PC-3 (cell line): ENCODE measurements at places on chromosomes 3 and 15.

- peak; percentile 80 for DNase-seq
Observed at GRCh38 chr3:149042789-149043386, 43.4 kb downstream of the HLTF start.

DNA sequence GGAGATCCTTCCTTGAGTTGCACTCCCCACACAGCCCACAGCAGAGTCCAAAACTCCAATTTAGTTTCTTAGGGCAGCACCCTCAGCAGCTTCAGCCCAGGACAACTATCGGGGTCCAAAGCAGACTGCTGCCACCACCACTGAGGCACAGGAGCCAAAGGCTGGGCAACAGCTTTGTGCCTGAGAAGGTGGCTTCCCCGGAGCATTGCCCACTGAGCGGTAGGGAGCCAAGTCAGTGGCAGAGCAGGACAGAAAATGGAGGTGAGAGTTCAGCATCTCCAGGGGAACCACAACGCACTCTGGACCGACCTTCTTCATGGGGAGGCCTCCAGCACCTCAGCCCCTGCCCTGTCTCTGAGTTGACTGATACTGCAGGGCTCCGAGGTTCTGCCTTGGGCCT is 43.4 kb downstream of the CDAN1 start:
- DNase-seq: no peak

- peak; percentile 77 for DNase-seq
Observed at GRCh38 chr3:159032311-159032710, 230.5 kb downstream of the MFSD1 start.

GRCh38 chr15:57570994-57571393 is 20.7 kb upstream of the MYZAP start:
- peak; percentile 84 for DNase-seq

- DNase-seq: no peak
Observed at GRCh38 chr3:12561397-12561796, 4.5 kb downstream of the MKRN2 start.

GRCh38 chr3:153232851-153233271 is 70.8 kb downstream of the RAP2B start:
- DNase-seq: peak; percentile 77

GRCh38 chr3:9024341-9024740 is 61.1 kb upstream of the RAD18 start:
- DNase-seq: no peak

DNA sequence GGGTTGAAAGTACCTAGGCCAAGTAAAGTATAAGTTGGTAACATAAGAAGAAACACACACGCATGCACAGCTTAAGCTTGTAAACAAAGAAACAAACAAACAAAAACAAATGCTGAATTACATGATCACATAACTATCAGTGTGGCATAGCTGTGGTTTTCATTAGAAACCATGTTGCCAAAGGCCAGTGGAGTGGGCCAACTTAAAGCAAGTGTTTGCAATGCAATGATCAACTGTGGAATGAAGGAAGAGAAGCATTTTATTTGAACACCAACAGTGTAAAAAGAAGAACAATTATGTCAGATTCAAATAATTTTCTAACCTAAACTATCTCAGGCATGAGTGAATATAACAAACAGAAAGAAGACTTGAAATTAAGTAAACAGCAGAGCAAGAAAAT is 199.4 kb upstream of the STRIT1 start:
- no peak for DNase-seq

DNA sequence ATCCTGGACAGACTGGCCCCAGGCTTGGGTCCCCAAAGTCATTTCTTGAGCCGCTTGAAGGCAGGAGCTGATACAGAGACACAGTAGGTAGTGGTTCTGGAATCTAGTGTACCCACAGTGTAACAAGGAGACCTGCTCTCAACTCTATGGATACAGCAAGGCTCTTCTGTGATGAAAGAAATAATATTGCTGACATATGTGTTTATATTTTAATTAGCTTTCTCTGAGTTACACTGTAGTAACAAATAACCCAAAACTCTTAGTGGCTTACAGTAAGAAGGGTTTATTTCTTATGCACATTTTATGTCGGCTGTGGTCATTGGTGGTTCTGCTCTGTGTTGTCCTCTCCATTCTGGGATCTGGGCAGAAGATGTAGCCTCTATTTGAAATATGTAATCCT is 45.5 kb downstream of the CHST14 start:
- DNase-seq: no peak

DNA sequence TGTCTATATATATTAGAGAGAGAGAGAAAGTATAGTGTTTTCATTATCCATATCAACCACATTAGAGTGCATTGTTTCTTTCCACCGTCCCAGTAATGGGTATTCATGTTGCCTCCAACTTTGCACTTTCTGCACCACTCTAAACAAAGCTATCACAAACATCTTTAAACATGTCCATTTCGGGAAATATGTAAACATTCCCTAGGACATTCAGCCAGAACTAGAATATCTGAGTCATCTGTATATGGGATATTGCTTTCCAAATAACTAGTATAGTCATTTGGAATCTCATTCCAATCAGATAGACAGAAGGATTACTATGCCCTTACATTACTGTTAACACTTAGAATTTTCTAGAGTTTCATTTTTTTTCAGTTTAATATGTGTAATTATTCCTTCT is 914.9 kb upstream of the EPHA6 start:
- peak; percentile 48 for DNase-seq

- DNase-seq: no peak
Observed at GRCh38 chr3:38532529-38532928, 36.4 kb downstream of the EXOG start.

DNA sequence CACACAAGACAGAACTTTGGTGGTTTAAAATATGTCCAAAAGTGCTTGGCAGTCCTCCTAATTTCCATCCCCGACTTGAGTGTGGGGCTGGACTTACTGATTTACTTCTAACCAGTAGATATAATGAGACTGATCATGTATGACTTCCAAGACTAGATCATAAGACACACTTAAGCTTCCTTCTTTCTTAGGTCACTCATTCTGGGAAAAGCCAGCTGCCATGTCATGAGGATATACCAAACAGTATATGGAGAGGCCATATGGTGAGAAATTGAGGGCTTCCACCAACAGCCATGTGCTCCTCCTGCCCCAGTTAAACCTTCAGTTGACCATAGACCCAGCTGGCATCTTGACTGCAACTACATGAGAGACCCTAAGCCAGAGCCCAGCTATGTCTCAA is 282.8 kb upstream of the PROK2 start:
- DNase-seq: no peak

DNA sequence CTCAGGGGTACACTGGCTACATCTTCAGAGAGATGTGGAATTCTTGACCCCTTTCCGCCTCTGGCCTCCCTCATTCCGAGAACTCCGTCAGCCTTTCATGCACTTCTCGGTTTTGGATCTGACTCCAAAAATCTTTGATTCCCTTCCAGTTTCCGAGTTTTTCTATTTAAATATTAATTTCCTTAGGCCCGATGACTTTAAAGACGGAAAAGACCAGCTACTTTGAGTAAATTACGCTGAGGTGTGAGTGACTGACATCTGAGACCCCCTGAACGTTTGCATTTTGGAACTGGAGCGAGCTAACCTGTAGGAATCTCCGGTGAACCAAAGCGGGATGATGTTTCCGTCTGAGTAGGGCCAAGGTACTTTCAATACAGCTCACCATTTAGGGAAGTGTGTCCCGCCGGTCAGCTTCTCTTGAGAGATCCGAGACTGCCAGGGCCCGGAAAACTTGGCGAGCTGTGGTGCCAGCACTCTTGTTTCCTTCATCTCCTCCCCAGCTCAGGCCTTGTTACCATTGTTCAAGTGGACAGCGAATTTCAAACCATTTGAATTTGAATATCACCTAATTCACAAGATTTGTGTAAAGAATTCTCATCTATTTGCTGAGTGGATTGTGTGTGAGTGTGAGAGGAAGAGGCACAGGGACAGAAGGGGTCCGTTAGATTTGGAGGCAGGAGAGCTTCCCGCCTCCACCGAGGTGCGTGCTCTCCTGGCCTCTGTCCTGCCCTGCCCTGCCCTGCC is 5.4 kb downstream of the SOX14 start:
- DNase-seq: no peak

DNA sequence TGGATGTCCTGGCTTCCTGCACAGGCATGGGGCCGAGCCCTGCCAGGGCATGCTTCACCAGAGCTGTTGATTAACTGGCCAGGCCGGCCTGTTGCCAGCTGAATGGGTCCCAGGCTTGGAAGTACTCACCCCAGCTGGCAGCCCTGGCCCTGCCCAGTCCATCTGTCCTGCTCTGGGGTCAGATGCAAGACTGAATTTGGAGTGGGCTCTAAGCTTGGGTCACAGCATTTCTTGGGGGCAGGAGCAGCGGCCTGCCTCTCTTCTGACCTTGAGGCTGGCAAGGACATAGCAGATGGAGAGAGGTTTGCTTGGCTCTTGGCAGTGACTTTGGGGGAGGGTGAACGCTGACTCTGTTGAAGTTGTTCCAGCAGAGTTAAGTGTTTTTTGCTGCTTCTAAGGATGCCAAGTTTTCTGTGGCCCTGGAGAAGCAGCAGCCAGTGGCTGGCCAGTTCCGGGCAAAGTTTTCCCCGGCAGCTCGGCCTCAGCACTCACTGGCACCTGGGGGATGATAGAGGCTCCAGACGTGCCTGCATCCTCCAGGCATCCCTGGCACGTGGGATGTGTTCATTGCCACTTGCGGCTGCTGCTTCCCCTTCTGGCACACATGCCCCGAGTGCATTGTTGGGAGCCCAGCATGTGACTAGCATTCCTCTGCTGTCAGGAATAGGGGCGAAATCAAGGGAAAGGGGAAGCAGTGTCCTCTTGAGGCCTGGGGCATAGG is 22.9 kb downstream of the PDIA5 start:
- no peak for DNase-seq

DNA sequence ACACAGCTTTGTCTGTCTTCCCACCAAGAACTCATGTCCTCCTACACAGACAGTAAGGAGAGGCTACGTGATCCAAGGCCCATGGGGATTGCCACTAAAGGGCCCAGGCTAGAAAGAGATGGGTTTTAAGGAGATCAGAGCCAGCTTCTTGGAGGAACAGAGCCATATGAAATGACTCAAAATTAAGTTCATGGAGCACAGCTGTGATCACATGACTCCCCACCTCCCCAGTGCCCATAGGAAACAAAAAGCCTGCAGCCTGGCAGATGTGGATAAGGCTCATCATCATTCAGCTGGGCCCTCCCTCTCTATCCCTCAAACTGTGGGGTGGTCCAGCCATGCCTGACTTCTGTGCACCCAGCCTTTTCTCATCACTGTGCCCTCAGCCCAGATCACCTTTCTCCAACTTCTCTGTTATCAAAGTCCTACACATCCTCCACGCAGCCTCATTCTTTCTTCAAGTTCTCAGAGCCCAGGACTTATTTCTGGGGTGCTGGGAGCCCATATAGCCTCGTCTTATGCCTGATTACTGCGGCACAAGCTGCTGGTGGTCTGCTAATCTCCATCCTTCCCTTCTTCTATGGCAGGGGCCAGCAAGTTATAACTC is 137.6 kb downstream of the SMAD6 start:
- DNase-seq: no peak
